ENCODE measurements at places on chromosomes 12 and 14.

- DNase-seq = no peak
These were observed 180.6 kb upstream of the EEA1 start for GRCh38 chr12:93109551-93110203.

DNA sequence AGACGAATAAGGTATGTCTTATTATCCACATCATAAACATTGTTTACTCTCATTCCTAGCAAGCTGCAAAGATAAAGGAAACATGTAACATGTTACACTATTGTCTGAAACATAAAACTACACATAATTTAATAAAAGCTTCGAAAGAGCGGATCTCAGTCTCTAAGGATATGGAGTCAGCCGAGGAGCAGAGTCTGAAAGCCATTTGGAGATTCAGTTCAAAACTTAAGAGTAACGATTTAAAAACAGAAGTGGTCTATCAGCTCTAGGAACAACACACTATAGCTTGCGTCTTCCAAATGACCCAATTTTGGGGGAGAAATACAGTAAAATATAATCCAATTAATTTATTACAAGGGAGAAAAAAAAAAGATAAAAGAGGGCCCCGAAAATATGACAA lies 775 bp downstream of the NEMF start:
- no peak for DNase-seq

DNA sequence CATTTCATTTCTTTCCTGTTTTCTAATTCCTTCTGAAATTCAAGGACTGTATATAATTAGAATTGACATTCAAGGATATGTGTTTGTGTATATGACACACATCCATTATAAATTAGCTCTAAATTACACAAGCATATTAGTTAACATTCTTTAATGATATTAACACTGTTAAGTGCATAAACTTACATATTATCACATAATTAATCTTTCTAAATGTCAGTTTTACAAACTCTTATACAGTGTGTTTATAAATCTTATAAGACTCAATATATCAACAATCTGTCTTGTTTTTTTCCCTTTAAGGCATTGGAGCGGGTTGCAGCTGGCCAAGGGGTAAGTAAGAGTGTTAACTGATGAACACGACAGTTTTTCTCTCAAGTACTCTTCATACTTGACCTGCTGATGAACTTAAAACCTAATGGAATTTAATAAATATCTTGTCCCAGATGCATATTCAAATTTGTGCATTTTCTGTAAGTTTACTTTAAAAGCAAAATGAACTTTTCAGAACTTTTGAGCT lies 76.1 kb downstream of the METTL25 start:
- DNase-seq = no peak

DNA sequence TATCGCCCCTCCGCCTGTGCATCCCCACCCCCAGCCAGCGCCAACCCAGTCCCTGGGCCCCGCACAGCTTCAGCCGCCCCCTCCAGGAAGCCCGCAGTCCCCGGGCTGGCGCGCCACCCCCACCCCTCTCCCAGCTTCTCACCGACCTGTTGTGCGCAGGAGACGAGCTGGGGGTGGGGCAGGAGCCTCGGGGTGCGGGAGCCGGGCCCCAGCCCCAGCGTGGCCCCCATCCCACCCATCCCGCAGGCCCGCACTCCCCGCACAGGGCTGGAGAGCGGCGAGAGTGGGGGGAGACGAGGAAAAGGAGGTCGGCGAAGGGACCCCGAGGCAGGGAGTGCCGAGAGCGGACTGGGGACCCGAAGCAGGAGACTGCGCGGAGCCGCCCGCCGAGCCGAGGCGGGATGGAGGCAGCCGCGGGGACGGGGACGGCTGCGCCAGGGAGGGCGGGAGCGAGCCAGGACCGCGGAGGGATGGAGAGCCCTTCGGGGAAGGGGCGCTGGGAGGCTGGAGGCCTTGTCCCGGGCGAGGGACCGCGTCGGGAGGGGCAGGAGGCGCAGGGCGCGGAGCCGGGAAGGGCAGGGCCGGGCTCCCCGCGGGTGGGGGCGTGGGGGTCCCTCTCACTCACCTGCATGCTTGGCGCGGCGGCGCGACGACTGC lies 498 bp downstream of the PIANP start:
- peak; percentile 29 for DNase-seq

- DNase-seq = no peak
These were observed 219.9 kb upstream of the ARID2 start for GRCh38 chr12:45509621-45510020.

GRCh38 chr12:29728030-29728429 lies 55.7 kb downstream of the TMTC1 start:
- no peak for DNase-seq

DNA sequence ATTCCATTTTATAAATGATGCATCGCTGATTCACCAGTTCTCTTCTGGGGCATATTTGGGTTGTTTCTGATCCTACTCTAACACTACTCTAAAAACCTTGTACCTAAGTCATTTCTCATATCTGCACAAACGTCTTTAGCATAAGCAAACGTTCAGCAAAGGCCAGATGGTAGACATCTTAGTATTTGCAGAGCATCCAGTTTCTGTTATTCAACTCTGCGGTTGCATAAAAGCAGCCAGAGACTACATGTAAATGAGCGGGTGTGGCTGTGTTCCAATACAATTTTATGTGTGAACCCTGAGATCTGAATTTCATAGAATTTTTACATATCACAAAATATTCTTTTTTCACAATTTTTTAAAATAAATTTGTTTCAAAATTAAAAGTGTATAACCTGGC lies 22.8 kb upstream of the MMP17 start:
- DNase-seq = no peak

GRCh38 chr12:66365718-66366490 lies 63.6 kb downstream of the HELB start:
- DNase-seq = no peak

GRCh38 chr12:8818526-8818925 lies 3.9 kb upstream of the A2ML1 start:
- no peak for DNase-seq

- no peak for DNase-seq
These were observed 10.9 kb upstream of the GPR162 start for GRCh38 chr12:6810758-6811157.

- no peak for DNase-seq
These were observed 36.8 kb upstream of the G2E3 start for GRCh38 chr14:30521899-30522736.

GRCh38 chr14:103067231-103067954 lies 10.0 kb upstream of the CDC42BPB start:
- no peak for DNase-seq

DNA sequence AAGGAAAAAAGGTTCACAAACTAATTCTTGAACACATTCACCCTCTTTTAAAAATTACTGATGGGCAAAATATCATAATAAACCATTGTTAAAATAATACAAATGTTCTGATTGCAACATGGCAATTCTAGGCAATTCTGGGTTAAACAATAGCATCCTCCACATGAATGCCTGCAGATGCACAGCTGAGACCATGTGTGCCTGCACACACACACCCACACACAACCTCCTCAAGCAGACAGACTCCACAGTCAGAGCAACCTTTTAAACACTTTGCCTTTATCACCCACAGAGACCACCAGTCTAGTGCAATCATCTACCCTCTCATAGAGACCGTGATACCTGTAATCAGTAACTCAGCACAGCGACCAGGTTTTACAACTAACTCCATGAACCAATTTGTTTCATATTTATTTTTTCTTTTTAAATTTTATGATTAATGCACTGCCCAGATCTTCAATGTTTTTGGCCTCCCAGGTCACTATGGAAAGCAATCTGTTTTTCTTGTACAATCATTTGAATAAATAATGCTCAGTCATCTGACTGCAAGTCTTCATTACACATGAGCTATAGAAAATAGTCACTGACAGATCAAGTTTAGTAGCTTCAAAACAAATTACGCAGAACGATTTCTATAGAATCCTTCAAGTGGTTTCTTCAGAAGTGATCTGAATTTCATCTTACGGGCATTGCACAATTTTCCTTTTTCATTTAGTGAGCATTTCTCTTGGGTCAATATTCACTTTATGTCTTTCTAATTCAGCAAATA lies 105.8 kb downstream of the PRKD1 start:
- no peak for DNase-seq

DNA sequence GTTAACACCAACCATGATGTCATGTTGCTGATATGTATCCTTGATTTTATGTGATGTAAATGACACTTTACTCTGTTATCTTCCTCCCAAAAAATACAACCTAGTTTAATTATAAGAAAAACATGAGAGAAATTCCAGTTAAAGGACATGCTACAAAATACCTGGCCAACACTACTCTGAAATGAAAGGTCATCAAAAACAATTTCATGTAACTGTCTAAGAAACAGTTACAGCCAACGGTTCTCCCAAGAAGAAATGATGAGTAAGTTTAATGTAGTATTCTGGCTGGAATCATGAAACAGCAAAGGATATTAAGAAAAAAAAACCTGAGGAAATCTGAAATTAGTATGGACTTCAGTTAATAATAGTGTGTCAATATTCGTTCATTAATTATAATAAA lies 653.3 kb upstream of the FOXG1 start:
- DNase-seq = no peak

- DNase-seq = no peak
These were observed 77.0 kb downstream of the POLR3B start for GRCh38 chr12:106434526-106434925.

- no peak for DNase-seq
These were observed 9.8 kb upstream of the HHIPL1 start for GRCh38 chr14:99635116-99635515.

DNA sequence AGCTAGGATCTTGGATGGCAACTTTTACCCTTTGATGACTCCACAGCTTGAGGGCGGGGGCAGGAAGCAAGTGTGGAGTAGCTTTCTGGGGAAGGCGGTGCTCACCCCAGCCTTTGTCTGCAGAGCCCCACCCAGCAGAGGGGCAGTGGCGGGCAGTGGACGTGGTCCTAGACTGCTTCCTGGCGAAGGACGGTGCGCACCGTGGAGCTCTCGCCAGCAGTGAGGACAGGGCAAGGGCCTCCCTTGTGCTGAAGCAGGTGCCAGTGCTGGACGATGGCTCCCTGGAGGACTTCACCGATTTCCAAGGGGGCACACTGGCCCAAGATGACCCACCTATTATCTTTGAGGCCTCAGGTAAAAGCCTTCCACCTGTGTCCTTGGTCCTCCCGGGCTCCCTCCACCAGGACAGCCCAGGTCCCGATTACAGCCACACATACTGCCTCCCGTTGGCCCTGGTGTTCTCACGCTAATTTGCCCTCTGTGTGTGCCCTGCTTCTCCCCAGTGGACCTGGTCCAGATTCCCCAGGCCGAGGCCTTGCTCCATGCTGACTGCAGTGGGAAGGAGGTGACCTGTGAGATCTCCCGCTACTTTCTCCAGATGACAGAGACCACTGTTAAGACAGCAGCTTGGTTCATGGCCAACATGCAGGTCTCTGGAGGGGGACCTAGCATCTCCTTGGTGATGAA lies 1.2 kb downstream of the TAPBPL start:
- DNase-seq = no peak

DNA sequence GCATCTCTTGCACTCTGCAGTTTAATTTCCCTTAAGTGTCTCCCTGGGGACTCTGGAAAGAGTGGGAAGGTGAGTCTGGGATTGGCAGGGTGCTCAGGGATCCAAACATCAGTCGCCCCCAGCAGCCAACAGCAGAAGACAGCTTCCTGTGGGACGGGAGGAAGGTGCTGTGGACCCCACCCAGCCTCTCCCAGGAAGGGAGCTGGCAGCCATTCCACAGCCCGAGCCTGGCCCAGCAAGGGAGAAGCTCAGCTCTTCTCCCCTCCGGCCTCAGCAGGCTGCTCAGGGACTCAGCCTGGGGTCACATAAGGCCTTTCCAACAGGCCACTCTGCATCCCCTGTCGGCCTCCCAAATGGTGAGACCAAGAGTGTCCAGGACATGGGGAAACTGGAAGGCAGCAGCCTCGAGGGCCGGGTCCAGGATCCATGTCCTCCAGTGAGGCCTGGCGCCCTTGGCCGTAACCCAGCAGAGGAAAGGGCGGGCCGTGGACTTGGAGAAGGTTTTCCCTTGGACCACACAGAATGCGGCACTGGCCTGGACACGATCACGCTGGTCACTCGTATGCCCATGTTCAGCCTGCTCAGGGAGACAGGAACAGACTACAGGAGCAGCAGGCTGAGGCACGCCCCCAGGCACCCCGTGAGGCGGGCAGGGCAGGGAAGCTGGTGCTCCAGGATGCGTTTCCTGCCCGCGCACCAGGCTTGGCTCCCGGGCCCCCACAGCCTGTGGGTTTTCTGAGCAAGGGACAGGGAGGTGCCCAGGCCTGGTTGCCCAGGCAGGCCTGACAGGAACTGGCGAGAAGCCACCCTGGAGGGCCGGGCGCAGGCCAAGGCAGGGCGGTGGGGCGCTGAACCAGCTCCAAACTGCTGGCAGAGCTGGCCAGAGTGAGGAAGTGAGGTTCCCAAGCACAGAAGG lies 3.5 kb downstream of the XRCC3 start:
- no peak for DNase-seq

DNA sequence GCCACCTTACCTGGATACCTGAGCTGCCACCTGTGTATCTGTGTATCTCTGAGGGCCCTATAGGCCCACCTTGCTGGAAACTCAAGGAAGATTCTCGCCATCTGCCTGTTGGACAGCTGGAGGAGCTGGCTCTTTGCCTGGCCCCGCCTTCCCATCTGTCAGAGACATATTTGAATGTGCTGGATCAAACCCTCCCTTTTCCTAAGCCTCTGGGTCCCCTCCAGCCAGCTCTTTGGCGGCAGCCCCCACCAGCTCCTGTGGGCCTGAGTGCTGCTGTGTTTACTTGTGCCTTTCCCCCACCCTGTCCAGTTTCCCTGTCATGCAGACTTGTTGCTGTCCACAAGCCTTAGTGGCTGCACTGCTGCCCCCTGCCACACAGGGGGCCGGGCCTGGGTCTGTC lies 55.9 kb upstream of the SRSF5 start:
- DNase-seq = no peak

- no peak for DNase-seq
These were observed 9.4 kb upstream of the GPR68 start for GRCh38 chr14:91253795-91254323.

DNA sequence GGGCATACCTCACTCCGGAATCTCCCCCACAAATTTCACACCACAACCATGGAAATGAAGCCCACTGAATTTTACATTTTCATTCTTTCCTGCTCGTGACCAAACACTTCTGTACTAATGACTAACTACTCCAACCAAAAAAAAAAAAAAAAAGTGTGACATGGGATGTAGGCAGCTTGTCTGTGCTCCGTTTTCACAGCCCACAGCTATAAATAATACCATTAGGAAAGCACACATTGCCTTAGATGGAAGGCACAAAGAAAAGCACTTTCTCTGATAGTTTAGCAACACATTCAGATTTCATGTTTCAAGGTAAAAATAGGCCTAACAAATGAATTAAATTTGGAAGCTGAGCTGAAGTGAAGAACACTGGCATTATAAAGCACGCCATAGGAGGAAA lies 42.5 kb downstream of the DUSP6 start:
- no peak for DNase-seq
